ENCODE measurements at places on chromosomes 2 and 18. TPM values are rescaled to one million over a fixed set of nuclear protein-coding genes. Genes with fewer than 3 reads are reported as not detected.

Gene MEMO1
- 41.0 TPM for polyA plus RNA-seq

Gene GREB1L
- 2.1 TPM for polyA plus RNA-seq

Gene ACKR3
- 58.9 TPM for polyA plus RNA-seq

Gene GALR1
- 0.19 TPM for polyA plus RNA-seq

Gene RBMS1
- polyA plus RNA-seq = 130 TPM

Gene NOL4
- 1.3 TPM for polyA plus RNA-seq

Gene SPATA3
- polyA plus RNA-seq = not detected

Gene CHRNG
- 0.52 TPM for polyA plus RNA-seq

Gene OXER1
- polyA plus RNA-seq = 7.6 TPM

Gene STARD6
- polyA plus RNA-seq = 0.21 TPM

Gene STK36
- polyA plus RNA-seq = 55.7 TPM

Gene LAMA1
- polyA plus RNA-seq = 66.1 TPM

Gene CFAP221
- polyA plus RNA-seq = 27.6 TPM

Gene PSMA8
- polyA plus RNA-seq = not detected

Gene TNFAIP6
- 1.4 TPM for polyA plus RNA-seq

Gene DPP4
- polyA plus RNA-seq = 117 TPM

Gene EVA1A
- polyA plus RNA-seq = 15.7 TPM

Gene TUBB8B
- polyA plus RNA-seq = 0.76 TPM

Gene INPP5D
- 6.1 TPM for polyA plus RNA-seq

Gene DRC1
- polyA plus RNA-seq = 3.1 TPM

Gene LINC00305
- polyA plus RNA-seq = 4.3 TPM

Gene STAT4
- 9.7 TPM for polyA plus RNA-seq

Gene NXPH2
- 4.2 TPM for polyA plus RNA-seq

Gene MZT2A
- 46.1 TPM for polyA plus RNA-seq

Gene ERBB4
- 59.5 TPM for polyA plus RNA-seq

Gene FSHR
- not detected for polyA plus RNA-seq

Gene B4GALT6
- polyA plus RNA-seq = 15.1 TPM

Gene IKZF2
- 10.2 TPM for polyA plus RNA-seq

Gene OTX1
- not detected for polyA plus RNA-seq

Gene WDR12
- 130 TPM for polyA plus RNA-seq

Gene CLEC4F
- 0.08 TPM for polyA plus RNA-seq

Gene RNU2-63P
- not detected for polyA plus RNA-seq

Gene NEB
- polyA plus RNA-seq = 18.1 TPM

Gene CTIF
- polyA plus RNA-seq = 24.2 TPM

Measured in left renal cortex interstitium (tissue), 4 donors.